ENCODE measurements at places on chromosomes 4 and X.

GRCh38 chrX:125131164-125131563 lies 188.5 kb upstream of the TEX13C start:
- no peak for DNase-seq

- no peak for DNase-seq
Observed at GRCh38 chrX:53269536-53270107, 11.8 kb downstream of the IQSEC2 start.

DNA sequence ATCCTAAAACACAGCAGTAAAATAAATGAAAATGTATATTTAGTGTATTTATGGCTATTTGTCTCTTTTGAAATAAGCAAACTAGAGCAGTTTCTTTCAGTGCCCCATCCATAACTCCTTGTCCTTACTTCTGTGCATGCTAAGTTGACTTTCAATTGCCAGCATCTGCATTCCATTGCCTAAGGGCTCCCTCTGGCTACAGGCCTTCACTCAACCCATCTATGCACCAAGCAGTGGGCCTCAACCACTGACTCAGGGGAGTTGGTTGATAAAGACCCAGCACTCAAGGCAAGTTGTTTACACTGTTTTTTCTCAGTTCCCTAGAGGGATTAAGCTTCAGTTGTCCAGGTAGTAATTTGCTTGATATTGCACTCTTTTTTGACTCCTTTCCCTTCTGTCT lies 265.7 kb downstream of the IQCM start:
- peak; percentile 71 for DNase-seq

- no peak for DNase-seq
Observed at GRCh38 chrX:54479136-54480111, 16.6 kb downstream of the FGD1 start.

GRCh38 chrX:43573441-43574015 lies 82.6 kb upstream of the MAOA start:
- DNase-seq = no peak

GRCh38 chrX:132968296-132968949 lies 10.0 kb upstream of the HS6ST2 start:
- DNase-seq = no peak

GRCh38 chr4:84678976-84679744 lies 96.2 kb downstream of the CDS1 start:
- no peak for DNase-seq

GRCh38 chr4:76943129-76943620 lies 6.4 kb upstream of the SEPTIN11 start:
- peak; percentile 81 for DNase-seq

- peak; percentile 46 for DNase-seq
Observed at GRCh38 chrX:38095971-38096529, 89.7 kb downstream of the SYTL5 start.
